ENCODE measurements at places on chromosomes 3 and 15.
A peak's percentile ranks its signal among the peaks of the same experiment; 100 is the strongest.

GRCh38 chr3:133192363-133192945 lies 154.3 kb downstream of the TMEM108 start:
- peaks cover 10% of the 10 kb centered on the region for H3K4me1 ChIP-seq
- no peak for DNase-seq

DNA sequence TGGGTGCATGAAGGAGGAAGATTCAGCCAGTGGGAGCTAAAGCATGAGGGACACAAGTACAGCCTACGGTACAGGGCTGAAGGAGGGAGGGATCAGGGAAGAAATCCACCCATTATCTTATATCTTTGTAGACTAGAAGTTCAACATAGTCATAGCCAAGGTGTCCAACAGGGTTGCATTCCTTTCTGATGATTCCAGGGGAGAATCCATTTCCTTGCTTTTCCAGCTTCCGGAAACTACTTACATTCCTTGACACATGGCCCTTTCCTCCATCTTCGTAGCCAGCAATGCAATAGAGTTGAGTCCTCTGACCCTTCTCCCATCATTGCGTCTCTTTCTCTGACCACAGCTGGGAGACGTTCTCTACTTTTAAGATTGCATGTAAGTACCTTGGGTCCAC lies 471.0 kb upstream of the SEMA6D start:
- H3K27me3 ChIP-seq, result peaks cover 6% of the 10 kb centered on the region
- no peaks in the 10 kb centered on the region for H3K4me1 ChIP-seq
- no peak overlapping the region for H3K27ac ChIP-seq
- H3K36me3 ChIP-seq, result no peaks in the 10 kb centered on the region
- no peak for DNase-seq

- no peak overlapping the region for H3K4me3 ChIP-seq
- H3K27ac ChIP-seq, result no peak overlapping the region
- peaks cover 23% of the 10 kb centered on the region for H3K36me3 ChIP-seq
- H3K4me1 ChIP-seq, result no peaks in the 10 kb centered on the region
Observed at GRCh38 chr3:89562373-89562772, 455.0 kb downstream of the EPHA3 start.

- peaks cover 9% of the 10 kb centered on the region for H3K4me1 ChIP-seq
- no peak overlapping the region for H3K4me3 ChIP-seq
- H3K27ac ChIP-seq, result no peak overlapping the region
Observed at GRCh38 chr3:105375750-105376511, 9.2 kb downstream of the ALCAM start.

DNA sequence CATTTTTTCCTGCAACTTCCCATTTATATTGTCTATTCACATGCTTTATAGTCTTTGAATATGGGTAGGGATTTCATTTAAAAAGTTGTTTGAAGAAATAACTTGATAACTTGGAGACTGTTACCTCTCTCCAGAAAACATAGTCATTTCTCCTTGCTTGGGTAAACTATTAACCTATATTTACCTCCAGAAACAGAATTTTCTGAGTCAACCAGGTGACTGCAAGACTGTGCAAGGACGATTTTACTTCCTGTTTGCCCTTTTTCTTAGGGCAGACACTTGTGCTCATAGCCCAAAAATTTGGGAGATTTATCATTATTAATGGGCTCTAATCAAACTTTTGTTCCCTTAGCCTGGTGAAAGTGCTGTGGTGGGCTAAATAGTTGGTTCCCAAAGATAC lies 14.3 kb upstream of the MOBP start:
- DNase-seq, result no peak
- H3K4me3 ChIP-seq, result no peak overlapping the region
- no peak overlapping the region for H3K27ac ChIP-seq
- H3K27me3 ChIP-seq, result peaks cover 5% of the 10 kb centered on the region
- H3K4me1 ChIP-seq, result peaks cover 5% of the 10 kb centered on the region

- no peaks in the 10 kb centered on the region for H3K27me3 ChIP-seq
- H3K27ac ChIP-seq, result no peak overlapping the region
- no peak overlapping the region for H3K4me3 ChIP-seq
Observed at GRCh38 chr3:15081960-15082664, 16.8 kb downstream of the RBSN start.

DNA sequence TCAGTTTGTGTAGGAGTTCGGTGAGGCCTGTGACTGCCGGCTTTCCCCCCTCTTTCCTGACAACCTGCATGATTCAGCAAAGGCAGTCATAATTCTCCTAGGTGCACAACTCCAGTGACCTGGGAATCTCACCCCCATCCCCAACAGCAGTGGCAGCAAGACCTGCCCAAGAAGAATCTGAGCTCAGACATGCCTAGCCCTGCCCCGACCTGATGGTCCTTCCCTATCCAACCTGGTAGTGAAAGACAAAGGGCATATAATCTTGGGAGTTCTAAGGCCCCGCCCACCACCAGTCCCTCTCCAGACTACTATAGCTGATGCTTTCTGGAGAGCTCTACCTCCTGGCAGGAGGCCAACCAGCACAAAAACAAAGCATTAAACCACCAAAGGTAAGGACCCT lies 44.2 kb upstream of the ZBED2 start:
- no peaks in the 10 kb centered on the region for H3K27me3 ChIP-seq
- peak overlapping the region; percentile 95 for H3K27ac ChIP-seq
- peaks cover 53% of the 10 kb centered on the region for H3K4me1 ChIP-seq
- H3K4me3 ChIP-seq, result no peak overlapping the region

DNA sequence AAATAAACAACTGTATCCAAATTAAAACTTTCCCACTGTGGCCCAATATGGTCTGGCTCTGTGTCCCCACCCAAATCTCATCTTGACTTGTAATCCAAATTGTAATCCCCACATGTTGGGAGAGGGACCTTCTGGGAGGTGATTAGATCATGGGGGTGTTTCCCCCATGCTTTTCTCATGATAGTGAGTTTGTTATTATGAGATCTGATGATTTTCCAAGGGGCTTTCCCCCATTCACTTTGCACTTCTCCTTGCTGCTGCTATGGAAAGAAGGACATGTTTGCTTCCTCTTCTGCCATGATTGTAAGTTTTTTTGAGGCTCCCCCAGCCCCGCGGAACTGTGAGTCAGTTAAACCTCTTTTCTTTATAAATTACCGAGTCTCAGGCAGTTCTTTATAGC lies 55.0 kb downstream of the MINDY4B start:
- peaks cover 2% of the 10 kb centered on the region for H3K4me1 ChIP-seq
- H3K36me3 ChIP-seq, result peaks cover 12% of the 10 kb centered on the region
- no peak overlapping the region for H3K4me3 ChIP-seq
- no peak for DNase-seq

- H3K27me3 ChIP-seq, result no peaks in the 10 kb centered on the region
- H3K4me1 ChIP-seq, result no peaks in the 10 kb centered on the region
- H3K4me3 ChIP-seq, result no peak overlapping the region
- H3K36me3 ChIP-seq, result no peaks in the 10 kb centered on the region
Observed at GRCh38 chr3:166013073-166013679, 176.0 kb upstream of the BCHE start.

DNA sequence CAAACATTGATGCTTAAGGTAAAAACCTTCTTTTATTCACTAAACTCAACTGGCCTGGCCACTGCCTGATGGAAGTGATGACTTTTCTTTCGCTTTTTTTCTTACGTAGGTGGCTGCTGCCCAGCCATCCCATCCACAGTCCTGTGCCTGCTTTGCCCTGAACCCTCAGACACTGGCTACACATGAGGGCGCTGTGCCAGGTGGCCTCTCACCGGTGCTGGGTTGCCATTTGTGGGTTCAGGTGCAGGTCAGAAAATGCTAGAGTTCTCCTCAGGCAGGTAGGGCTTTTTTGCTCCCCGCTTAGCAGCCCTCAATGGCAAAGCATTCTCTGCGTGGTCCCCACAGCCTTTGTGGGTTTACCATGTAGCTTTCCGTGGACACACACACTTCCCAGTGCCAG lies 88.3 kb upstream of the PRR23E start:
- no peak overlapping the region for H3K4me3 ChIP-seq
- peak overlapping the region; percentile 25 for H3K27ac ChIP-seq
- H3K4me1 ChIP-seq, result peaks cover 6% of the 10 kb centered on the region
- H3K36me3 ChIP-seq, result no peaks in the 10 kb centered on the region

- H3K36me3 ChIP-seq, result no peaks in the 10 kb centered on the region
- peaks cover 4% of the 10 kb centered on the region for H3K27me3 ChIP-seq
- no peak overlapping the region for H3K27ac ChIP-seq
- peaks cover 80% of the 10 kb centered on the region for H3K4me1 ChIP-seq
Observed at GRCh38 chr3:184687363-184688015, 24.4 kb downstream of the MAGEF1 start.

GRCh38 chr3:67383379-67383778 lies 271.0 kb downstream of the SUCLG2 start:
- no peak overlapping the region for H3K27ac ChIP-seq
- no peak overlapping the region for H3K4me3 ChIP-seq
- peaks cover 12% of the 10 kb centered on the region for H3K36me3 ChIP-seq

DNA sequence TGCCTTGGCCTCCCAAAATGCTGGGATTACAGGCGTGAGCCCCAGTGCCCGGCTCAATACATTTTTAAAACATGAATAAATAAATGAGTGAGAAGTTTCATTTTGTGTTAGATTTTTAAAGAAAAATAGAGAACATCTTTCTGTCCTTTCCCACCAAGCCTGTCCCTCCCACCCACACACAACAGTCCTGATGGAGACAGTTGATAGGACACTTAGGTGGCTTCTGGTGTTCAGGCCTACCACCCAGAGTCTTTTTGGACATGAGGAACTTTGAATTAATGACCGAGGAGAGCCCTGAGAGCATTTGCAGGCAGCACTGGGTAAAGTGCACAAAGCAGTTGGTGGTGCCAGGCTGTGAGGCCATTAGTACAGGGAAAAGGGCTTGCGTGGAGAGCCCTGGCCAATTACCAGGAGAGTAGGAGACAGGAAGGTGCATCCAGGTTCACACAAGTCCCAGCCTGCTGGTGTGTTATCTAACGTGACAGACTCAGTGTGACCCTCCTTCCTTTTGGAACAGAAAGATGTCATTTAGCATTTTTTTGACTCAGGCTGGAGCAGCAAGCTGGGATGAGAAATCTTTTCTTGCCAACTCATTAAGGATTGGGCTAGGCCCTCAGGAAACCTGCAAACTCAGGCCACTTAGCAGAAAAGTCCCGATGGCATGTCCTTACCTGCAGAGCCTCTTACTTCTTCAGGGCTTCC lies 103.6 kb downstream of the PDCD6IP start:
- H3K4me1 ChIP-seq, result peaks cover 6% of the 10 kb centered on the region
- H3K36me3 ChIP-seq, result peaks cover 4% of the 10 kb centered on the region
- H3K4me3 ChIP-seq, result no peak overlapping the region
- no peak overlapping the region for H3K27ac ChIP-seq

DNA sequence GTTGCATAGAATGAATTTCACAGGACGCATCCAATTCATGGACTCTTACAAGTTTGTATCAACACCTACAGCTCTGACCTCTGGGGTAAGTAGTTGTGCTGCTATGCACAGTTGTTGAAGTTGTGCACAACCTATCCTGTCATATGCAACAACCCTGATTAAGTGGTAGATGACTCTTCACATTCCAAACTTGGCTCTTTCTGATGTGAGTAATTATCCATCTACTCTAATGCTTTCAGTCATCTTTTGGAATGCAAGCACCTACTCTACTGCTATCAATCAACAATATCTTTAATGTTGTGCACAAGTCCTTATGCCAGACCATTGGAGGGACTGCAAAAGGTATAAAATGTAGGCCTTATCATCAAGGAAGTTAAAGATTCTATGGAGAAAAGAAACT lies 921.4 kb downstream of the MCTP2 start:
- H3K4me3 ChIP-seq, result no peak overlapping the region
- peaks cover 19% of the 10 kb centered on the region for H3K36me3 ChIP-seq
- no peak overlapping the region for H3K27ac ChIP-seq
- DNase-seq, result no peak

- H3K27me3 ChIP-seq, result no peaks in the 10 kb centered on the region
- peaks cover 36% of the 10 kb centered on the region for H3K4me1 ChIP-seq
- H3K27ac ChIP-seq, result peak overlapping the region; percentile 93
Observed at GRCh38 chr15:56886363-56886931, 32.0 kb upstream of the TCF12 start.

- H3K27me3 ChIP-seq, result peaks cover 62% of the 10 kb centered on the region
- no peak overlapping the region for H3K4me3 ChIP-seq
- DNase-seq, result peak; percentile 16
- H3K36me3 ChIP-seq, result peaks cover 5% of the 10 kb centered on the region
- H3K4me1 ChIP-seq, result peaks cover 13% of the 10 kb centered on the region
Observed at GRCh38 chr15:74723754-74724334, 1.5 kb downstream of the CYP1A1 start.

- peaks cover 82% of the 10 kb centered on the region for H3K4me1 ChIP-seq
- H3K36me3 ChIP-seq, result peaks cover 4% of the 10 kb centered on the region
Observed at GRCh38 chr15:74781431-74782258, at the start of gene CSK. CSK (plus strand) TSS chr15:74782080; CDS start chr15:74798298, 16,218 bp downstream.

DNA sequence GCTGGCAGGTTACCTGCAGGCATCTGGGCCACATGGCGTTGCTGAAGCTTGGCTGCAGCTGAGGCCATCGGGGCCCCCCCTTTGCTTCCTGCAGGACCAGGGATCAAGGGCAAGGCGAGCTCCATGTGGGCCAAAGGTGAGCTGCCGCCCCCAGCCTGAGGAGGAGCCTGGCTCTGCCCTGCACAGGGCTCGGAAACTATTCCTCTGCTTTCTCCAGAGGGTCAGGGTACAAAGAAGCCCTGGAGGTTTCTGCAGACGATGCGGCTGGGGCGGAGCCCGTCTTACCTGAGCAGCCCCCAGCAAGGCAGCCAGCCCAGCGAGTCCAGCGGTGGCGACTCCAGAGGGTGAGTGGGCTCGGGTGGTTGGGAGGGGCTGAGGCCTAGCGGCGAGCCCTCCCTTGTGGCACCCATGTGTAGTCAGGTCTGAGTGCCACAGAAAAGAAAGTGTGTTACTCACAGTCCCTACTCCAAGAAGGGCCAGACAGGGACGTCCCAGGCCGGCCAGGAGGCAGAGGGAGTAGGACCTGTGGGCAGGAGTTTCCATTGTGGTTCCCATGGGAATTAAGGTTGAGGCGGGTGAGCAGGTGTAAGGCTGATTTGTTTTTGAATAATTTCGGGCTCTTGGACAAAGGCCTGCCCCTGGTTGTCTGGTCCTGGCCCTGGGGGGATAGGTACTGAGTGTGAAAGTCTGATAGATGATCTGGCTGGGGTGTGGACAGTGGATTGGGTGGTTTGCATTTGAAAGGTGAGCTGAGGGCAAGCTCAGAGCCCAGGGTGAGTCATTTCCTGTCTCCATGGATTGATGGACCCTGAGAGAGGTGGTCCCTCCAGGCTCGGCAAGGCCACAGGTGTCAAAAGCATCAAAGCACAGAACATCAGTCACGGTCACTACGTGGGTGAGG lies 25.4 kb downstream of the CFAP100 start:
- H3K36me3 ChIP-seq, result no peaks in the 10 kb centered on the region
- no peak overlapping the region for H3K4me3 ChIP-seq
- H3K27me3 ChIP-seq, result no peaks in the 10 kb centered on the region
- peaks cover 18% of the 10 kb centered on the region for H3K4me1 ChIP-seq
- no peak overlapping the region for H3K27ac ChIP-seq

GRCh38 chr3:160719710-160720109 lies 36.3 kb upstream of the PPM1L start:
- no peaks in the 10 kb centered on the region for H3K36me3 ChIP-seq
- H3K4me1 ChIP-seq, result peaks cover 6% of the 10 kb centered on the region
- H3K27me3 ChIP-seq, result peaks cover 4% of the 10 kb centered on the region
- no peak overlapping the region for H3K27ac ChIP-seq
- no peak for DNase-seq

DNA sequence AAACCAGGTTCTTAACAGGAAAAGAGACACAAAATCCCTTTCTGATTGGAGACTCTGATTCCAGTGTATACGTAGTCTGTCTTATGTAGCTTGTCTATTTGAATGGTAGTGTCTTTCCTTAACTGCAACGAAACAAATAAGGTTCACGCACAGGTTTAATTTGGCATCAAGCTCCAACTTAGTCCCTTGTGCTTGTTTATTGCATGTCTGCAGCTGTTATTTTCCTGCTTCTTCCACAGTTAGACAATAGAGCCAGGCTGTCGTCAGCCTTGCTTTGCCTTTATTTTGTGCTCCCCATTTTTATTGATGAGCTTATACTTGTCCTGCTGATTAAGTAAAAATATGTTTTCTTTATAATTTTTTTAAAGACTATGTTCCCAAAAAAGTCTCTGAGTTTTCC lies 152.7 kb upstream of the CDIN1 start:
- H3K4me1 ChIP-seq, result no peaks in the 10 kb centered on the region
- H3K27ac ChIP-seq, result no peak overlapping the region
- H3K4me3 ChIP-seq, result no peak overlapping the region
